HTR-8/SVneo (cell line): ENCODE measurements at places on chromosomes 12 and 14.

GRCh38 chr12:53004178-53004577 lies 2.1 kb upstream of the EIF4B start:
- no peak for DNase-seq

DNA sequence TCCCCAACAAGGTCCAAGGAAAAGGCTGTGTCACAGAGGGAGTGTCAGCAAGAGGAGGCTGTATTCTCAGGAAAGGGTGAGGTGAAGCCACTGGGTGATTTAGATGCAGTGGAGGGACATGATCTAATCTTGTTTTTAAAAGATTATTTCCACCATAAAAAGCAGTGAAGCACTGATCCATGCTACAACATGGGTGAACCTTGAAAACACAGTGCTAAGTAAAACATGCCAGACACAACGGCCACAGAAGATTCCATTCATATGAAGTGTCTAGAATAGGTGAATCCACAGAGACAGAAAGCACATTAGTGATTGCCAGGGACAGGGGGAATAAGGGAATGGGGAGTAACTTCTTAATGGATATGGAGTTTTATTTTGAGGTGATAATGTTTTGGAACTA lies 12.8 kb downstream of the RITA1 start:
- DNase-seq: no peak

DNA sequence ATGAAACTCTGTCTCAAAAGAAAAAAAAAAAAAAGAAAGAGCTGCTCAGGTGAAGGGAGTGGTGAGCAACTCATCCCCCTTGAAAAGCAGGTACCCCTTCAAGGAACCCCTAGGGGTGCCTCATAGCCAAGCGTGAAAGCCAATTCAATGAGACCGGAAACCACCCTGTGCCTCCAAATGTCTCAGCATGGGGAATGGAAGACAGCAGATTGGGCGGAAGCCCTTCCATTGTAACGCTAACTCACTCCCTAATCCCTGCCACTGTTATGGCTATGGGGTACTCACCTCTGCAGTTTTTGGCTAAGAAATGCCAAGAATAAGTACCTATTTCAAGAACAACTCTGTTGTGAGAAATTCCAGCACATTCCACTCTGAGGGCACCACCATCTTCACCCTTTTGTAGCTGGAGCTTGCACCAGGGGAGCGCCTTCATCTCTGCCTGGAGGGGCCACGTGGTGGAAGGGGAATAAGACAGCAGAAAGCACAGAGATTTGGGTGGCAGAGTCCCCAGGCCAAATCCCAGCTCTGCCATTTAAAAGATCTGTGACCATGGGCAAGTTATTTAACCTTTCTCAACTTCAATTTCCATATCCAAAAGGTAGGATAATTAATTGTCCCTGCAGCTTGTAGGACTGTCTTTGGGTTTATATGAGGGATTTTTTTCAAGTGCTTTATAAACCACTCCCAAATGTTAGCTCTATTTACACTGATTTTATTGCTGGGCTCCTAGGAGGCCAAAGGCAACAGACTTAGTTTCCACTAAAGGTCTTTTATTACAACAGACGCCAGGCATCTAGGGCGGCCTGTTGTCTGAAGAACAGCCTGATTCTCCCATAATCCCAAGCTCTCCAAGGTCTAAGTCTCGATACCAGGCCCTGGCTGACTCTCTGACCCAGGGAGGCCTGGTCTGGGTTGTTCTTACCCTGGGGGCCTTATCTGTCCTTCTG lies 63.9 kb downstream of the ITPK1 start:
- DNase-seq: no peak

DNA sequence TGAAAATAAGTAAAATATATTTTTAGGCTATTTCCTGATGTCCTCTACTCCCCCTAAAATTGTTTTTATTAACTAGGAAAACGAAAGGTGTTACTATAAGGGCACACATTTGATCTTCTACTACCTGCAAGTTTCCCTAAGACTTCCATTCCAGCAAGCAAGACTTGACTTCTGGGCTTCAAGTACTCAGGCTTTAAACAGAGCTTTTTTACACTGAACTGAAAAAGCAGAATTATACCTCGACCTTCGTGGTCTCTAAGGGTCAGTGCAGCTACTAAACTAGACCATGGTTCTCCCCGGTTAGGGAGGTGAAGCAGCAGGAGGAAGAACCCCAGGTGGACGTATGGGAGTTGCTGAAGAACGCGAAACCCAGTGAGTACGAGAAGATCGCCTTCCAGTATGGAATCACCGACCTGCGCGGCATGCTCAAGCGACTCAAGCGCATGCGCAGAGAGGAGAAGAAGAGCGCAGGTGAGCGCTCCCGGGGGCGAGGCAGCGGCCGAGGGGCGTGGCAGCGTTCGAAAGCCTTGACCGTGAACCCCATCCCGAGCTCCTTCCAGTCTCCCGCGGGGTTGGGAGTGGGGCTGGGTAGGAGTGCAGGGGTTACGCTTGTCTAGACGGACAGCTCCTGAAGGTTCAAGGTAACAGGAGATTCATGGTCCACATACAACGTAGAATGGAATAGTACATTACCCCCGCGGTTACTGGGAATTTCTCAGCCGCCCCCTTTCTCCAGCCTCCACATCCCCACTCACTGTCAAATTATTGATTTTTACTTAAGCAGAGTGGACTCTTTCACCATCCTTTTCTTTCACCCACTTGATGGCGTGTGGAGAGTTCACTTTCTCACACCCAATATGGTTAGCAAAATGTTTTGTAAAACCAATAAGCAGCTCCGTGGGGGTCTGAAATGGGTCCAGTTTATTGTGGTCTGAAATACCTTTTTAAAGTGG lies 47.6 kb downstream of the MYBPC1 start:
- no peak for DNase-seq

DNA sequence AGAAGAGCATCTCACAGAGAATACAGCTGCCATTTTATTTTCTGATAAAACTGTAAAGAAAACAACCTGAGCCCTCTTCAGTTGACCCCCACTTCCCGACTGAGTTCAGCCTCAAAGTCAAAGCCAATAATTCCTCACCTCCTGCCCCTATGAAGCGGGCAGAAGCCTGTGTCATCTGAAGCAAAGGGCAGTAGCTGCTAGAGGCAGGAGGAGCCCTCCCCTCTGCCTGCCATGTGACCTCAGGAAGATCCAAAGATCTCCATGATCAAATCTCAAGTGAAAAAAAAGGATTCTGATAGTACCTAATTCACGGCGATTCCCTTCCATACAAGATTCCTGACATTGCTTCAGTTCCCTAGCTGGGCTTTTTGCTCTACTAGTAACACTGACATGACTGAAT lies 223.1 kb upstream of the CAND1 start:
- no peak for DNase-seq

DNA sequence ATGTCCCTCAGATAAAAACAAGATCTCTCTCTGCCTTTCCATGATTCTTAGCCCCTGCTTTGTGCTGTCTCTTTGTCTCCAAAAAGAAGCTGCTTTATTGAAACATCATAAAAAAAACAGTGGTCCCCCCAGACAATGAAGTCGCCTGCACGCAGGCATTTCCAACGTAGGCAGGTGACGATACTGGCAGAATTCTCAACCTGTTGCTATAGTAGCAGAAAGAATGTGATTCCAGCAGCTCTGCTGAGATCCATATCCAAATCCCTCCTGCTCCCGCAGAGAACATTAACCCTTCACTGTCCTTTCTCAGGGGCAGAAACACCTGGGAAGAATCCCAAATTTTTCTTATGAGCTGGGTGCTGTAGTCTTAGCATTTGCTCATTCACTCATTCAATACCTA lies 84.8 kb downstream of the STON2 start:
- DNase-seq: no peak

DNA sequence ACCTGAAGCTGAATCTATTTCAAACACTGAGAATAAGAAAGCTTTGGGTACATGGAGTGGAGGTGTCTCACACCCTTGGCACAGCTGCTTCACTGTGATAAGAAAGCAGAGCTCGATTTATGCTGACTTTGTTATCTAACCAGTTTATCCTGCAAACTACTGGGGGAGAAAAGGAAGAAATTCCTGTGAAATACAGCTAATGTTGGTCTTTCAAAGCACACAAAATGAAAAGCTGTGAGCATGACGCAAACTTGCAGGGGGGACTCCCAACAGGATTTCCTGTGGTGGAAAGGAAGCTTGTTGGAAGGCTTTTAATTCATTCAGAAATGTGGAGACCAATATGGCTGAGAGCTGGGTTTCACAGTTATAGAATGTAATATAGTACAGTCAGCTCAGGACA lies 53.4 kb downstream of the SRGAP1 start:
- DNase-seq: no peak

- no peak for DNase-seq
These were observed 59.5 kb downstream of the SMOC1 start for GRCh38 chr14:69938751-69939150.

GRCh38 chr12:46522071-46522470 lies 149.5 kb upstream of the SLC38A2 start:
- DNase-seq: no peak

- DNase-seq: no peak
These were observed 9.9 kb downstream of the PITPNM2 start for GRCh38 chr12:123140676-123141614.

DNA sequence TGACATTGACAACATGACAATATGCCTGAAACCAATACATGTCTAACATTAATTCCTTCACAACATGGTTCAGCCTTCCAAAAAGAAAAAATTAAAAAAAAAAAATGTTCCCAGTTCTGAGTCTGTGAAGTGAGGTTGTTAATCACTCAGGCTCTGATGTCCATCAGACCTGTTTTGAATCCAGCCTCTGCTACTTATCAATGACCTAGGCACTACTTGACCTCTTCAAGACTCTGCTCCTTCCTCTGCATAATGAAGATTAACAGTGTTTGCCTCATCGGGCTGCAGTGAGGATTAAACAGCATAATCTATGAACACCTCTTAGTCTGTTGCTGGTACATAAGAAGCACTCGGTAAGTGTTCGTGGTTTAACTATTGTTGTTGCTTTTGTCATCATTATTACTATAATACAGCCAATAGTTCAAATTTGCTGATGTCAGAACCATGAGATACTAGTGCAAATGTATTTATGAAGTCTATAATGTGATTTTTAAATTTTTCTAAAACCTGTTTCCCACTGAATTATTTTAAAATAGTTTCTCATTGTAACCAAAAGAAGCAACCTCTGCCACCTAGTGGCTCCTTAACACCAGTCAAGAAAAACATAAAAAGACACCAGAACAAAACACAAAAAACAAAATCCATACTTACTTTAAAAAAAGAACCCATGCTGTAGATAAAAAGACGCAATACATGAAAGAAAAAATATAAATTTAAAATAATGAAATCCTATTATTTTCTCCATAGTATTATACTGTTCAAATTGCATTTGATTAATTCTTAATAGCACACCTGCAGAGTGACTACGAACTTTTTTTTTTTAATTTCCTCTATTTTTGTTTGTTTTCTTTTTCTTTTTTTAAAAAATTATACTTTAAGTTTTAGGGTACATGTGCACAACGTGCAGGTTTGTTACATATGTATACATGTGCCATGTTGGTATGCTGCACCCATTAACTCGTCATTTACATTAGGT lies 20.3 kb upstream of the TMX1 start:
- DNase-seq: no peak

GRCh38 chr12:89363084-89363483 lies 10.8 kb upstream of the DUSP6 start:
- no peak for DNase-seq

DNA sequence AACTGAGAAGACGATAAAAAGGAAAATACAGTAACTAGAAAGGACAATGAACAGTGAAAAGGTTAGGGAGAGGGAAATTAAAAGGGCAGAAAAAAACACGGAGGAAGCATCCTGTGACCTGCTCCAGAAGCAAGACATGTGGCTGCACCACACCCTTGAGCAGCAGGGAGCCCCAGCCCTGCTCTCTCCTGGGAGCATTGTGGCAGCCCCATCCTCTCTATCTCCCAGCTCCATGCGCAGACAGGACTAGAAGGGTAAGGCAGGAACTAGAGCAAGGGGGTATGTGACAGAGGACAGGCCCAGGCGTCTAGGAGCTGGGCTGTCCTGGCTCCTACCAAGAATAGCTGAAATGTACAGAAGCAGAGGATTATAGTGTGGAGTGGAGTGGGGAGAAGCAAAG lies 38.6 kb upstream of the SMUG1 start:
- no peak for DNase-seq

- DNase-seq: no peak
These were observed 143.2 kb downstream of the ZFP36L1 start for GRCh38 chr14:68649476-68650189.
